ENCODE measurements at places on chromosomes 5 and 9.

DNA sequence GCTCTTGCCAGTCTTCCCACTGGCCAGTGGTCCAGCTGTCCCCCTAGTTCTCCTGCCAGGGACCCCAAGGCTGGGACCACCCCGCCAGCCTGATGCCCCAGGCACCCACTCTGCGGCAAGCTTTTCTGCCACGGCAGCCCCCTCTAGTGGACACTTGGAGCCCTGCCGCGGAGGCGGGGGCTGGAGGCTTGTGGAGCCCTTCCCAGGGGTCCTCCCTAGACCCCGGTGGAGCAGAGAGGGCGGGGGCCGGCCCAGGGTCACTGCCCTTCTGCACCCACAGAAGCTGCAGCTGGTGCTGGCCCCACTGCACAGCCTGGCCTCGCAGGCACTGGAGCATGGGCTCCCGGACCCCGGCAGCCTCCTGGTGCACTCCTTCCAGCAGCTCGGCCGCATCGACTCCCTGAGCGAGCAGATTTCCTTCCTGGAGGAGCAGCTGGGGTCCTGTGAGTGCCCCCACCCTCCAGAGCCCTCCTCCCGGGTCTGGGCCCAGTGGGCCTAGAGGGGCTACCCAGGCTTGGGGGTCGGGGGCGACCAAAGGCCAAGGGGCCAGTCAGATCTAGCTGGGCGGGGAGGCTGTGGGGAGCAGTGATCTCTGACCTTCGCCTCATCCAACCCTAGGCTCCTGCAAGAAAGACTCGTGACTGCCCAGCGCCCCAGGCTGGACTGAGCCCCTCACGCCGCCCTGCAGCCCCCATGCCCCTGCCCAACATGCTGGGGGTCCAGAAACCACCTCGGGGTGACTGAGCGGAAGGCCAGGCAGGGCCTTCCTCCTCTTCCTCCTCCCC lies 9.1 kb downstream of the EGFL7 start:
- DNase-seq, result no peak

DNA sequence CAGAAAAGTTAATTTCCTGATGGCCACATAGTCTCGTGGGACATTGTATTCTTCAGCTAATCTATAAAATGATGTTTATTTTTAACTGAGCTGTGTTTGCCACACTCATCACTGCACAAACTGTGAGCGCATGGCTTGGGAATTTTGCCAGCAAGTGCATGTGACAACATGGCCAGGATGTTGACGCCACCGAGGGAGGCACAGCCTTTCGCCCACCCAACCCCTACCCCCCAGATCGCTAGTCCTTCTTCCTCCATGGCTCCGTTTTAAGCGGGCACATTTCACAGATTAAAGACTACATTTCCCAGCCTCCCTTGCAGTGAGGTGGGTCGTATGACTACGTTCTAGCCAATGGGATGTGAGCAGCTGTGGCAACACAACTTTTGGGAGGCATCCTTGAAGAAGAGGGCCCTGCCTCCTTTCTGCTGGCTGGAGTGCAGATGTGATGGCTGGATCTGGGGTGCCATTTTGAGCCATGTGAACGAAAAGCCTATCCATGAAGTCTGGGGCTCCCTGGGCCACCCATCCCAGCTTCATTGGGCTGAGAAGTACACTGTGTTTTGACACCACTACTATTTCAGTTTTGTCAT lies 7.9 kb downstream of the NRARP start:
- DNase-seq, result no peak

- no peak for DNase-seq
These were observed 79.7 kb downstream of the SLF1 start for GRCh38 chr5:94698197-94698596.

DNA sequence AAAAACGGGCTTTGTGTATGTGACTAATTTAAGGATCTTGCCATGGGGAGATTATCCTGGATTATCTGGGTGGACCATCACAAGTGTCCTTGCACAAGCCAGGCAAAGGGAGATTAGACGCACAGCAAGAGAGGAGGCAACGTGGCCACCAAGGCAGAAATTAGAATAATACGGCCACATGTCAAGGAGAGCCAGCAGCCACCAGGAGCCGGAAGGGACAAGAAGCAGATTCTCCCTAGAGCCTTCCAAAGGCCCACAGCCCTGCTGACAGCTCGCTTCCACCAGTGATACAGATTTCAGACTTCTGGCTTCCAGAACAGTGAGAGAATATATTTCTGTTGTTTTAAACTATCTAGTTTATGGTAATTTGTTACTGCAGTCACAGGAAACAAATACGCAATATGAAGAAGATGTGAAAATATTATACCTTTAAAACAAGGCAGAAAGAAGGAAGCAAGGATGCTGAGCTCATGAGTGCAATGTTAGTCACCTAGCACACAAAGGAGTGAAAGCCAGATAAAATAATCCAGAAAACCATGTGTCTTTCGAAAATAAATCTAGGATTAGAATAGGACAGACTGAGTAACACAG lies 28.7 kb upstream of the F2RL1 start:
- no peak for DNase-seq

DNA sequence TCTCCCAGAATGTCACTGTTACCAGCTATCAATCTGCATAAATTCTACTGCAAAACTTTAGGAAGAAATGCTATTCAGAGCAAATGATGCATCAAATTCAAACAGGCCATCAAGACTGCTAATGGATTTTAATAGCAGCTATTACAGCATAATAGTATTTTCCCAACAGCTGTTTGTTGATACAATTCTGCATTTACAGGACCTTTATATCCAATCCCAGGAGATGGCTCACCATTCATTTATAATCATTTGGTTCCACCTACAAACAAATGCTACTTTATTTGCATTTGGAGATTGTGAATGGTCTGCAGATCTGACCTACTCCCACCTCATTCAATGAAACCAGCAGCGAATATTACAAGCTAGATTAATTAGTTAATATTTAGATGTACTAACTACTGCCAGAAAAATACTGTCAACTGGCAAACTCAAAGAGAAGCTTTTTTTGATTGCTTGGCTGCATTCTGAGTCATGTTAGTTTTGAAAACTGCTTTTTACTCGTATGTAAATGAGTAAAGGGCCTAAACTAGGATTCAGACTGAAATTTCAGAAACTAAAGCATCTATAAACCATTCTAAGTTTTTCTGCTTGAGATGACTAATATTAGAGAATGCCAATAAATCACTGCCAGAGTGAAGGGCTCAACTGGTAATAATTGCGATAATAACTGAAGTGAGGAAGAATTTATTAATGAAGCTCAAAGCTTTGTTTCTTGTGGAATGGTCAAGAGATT lies 7.1 kb upstream of the PCA3 start:
- DNase-seq, result peak; percentile 50

GRCh38 chr5:72210888-72211678 lies 103.8 kb downstream of the MAP1B start:
- peak; percentile 35 for DNase-seq

GRCh38 chr9:126374366-126374781 lies 47.7 kb downstream of the MVB12B start:
- DNase-seq, result no peak

DNA sequence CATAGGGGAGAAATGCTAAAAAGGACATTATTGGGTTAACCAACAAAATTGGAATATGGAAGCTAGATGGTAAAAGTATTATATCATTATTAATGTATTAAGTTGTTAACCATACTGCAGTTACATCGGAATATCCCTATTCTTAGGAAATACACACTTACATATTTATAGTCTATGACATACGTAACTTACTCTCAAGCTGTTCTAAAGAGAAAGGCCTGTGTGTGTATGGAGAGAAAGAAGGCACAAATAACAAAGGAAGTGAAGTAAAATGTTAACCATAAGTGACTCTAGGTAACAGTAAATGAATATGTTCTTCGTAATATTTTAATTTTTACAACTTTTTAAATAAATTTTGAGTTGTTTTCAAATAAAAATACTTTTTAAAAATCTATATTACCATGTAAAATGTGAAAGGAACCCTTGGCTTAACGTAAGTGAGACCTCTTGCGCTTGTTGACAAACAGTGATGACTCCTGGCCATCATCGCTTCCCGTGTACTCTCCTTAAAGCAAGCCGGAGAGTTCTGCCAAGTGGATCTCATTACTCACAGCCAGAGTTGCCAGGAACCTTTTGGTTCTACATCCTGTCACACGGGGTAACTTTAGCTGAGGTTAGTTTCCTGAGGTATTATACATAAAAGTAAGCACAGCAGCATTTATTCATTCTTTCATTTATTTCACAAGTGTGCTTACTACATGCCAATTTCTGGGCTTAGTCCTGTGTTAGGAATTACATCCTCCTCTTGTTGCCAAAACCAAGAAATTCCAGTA lies 165.4 kb downstream of the EPB41L4A start:
- DNase-seq, result no peak

- DNase-seq, result no peak
These were observed 85.6 kb downstream of the SMIM15 start for GRCh38 chr5:61076626-61077025.

DNA sequence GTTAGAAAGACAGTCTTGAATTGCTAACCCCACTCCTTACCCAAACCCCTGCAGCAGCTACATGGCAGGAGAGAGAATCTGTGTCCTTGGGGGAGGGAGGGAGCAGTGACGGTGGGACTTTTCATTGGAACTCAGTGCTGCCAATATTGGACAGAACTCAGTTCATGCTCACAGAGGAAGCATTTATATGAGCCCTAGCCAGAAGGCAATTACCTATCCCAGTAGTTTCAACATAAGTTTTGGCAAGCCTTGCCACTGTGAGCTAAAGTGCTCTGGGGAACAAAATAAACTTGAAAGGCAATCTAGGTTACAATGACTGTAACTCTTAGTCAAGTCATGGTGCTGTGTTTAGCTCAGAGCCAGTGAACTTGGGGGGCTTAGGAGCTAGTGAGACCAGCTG lies 1013.4 kb upstream of the COX7C start:
- DNase-seq, result no peak

GRCh38 chr9:98171176-98171925 lies 21.1 kb downstream of the CORO2A start:
- DNase-seq, result no peak

DNA sequence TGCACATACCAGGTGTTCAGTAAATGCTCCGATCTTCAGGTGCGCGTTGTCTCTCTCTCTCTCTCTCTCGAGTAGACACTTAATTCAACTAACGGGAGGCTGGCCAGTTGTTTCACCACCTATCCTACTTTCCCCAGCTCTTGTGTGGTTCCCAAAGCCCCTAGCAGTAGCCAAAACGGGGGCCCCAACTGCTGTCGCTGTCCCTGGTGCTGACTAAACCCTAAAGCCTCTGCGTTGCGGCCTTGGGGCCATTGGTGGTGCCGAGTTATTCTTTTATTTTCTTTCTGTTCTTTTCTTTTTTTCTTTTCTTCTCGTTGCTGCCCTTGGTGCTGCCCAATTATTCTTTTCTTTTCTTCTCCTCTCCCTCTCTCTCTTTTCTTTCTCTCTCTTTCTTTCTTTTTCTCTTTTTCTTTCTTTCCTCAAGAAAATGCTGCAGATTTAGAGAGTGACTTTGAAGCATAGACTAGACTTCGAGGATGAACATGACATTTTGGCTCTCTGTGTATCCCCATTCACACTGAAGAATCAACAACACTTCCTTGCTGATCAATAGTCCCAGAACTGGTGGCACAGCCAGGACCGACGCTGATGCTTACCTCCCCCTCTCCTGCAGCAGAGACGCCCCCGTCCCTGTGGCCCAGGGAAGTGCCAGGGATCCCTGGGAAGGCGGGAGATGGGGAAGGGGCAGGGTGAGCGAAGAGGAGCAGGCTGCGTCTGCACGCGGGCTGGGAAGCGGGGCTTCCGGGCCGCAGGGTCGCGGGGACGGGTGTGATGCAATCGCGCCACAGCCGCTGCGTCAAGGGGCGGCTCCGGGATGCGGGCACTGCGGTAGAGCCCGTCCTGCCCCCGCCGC lies at the start of gene FBLL1:
FBLL1 (plus strand) TSS at position 785 of the 853 bp plus-strand sequence. CDS start 200 bp downstream, outside the sequence.
- no peak for DNase-seq

DNA sequence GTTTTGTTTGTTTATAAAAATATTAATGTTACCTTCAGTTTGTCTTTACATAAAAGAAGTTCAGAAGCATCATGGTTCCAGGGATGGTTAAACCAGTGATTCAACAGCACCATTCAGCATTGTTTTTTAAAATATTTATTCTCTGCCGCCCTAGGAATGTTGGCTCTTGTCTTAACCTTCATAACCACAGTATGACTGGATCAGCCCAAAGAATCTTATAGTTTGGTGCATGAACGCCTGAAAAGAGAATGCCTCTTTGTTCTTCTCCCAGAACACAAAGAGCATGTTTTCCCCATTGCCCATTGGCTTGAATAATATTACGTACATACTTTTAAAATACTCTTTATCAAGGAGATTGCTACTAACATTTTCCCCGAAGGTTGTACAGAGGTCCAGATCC lies 413.4 kb downstream of the ANXA1 start:
- no peak for DNase-seq

GRCh38 chr9:131595696-131596429 lies 50.5 kb downstream of the PRRT1B start:
- DNase-seq, result no peak

DNA sequence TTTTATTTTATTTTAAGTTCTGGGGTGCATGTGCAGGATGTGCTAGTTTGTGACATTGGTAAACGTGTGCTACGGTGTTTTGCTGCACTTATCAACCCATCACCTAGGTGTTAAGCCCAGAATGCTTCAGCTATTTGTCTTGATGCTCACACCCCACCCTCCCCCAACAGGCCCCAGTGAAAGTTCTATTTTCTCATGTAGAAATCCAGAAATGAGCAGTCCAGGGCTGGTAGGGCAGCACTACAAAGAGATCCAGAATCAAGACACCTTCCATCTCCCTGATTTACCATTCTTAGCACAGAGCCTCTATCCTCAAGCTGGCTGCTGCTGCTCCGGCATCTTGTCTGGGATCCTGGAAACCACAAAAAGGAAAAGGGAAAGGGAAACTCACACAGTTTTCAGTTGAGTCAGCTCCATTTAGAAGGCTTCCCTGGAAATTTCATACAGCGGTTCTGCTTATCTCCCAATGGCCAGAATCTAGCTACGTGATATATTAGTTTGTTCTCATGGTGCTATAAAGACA lies 85.4 kb upstream of the SMARCA2 start:
- no peak for DNase-seq

- DNase-seq, result no peak
These were observed 185.8 kb downstream of the KCTD16 start for GRCh38 chr5:144356489-144356888.

DNA sequence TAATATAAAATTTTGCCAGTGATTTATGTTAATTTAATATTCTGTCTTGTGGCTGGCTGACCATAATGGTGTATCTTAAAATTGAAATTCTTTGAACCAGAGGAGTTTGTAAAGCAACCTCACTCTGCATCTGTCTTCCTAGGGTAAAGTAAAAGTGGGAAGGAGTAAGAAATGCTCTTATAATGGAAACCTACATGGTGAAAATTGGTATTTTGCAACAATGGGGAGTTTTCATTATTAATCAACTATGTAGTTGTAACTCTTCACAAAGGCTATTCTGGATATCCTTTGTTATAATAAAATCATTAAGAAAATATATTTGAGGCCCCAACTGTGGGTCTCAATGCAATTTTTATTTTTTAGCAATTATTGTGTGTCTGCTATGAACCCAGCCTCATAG lies 44.2 kb downstream of the SNX30 start:
- no peak for DNase-seq

DNA sequence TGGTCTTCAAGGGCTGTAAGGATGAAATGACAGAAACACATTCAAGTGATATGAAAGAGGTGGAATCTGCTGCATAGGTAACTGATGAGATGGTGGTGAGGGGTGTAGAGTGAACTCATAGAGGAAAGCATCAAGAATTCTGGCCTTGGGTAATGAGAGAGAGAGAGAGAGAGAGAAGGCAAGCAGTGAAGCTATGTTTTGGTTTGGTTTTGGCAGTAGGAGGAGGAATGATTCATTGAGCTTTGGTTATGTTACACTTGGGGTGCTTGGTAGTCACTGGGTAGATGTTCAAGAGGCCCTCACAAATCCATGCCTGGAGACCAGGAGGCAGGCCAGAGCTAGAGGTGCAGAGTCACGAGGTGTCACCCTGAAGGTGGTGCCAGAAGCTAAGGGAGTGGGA lies 89.5 kb downstream of the EGFLAM start:
- no peak for DNase-seq

All from epithelial cell of proximal tubule (primary cell).